ENCODE measurements at places on chromosomes 5 and 9.

GRCh38 chr5:75200776-75201175 lies 35.9 kb downstream of the ANKRD31 start:
- DNase-seq: no peak

DNA sequence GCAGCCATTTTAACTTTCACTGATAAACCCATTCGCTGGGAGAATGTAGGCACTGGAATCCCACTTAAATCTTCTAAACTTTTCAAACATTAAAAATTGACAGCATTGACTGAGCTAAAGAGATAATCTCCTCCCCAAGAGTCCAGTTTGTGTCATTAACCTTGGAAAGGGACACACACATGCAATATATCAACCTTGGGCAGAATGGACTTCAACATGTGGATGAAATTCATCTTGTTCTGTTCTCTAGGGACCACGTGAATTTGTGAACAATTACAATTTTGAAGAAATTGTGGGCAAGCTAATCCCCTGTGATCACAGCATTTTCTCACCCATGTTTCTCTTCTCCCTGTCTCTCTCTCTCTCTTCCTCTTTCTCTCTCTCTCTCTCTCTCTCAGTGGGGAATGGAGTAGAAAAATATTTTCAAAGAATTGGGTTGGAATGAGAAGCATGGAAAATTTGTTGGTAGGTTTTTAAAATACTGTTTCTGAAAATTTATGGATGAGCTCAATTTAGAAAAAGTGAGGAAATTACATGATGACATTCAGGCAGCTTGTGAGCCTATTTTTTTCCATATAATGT lies 553.7 kb downstream of the EBF1 start:
- DNase-seq: no peak

- peak; percentile 87 for DNase-seq
These were observed 94.3 kb downstream of the MVB12B start for GRCh38 chr9:126420643-126421564.

DNA sequence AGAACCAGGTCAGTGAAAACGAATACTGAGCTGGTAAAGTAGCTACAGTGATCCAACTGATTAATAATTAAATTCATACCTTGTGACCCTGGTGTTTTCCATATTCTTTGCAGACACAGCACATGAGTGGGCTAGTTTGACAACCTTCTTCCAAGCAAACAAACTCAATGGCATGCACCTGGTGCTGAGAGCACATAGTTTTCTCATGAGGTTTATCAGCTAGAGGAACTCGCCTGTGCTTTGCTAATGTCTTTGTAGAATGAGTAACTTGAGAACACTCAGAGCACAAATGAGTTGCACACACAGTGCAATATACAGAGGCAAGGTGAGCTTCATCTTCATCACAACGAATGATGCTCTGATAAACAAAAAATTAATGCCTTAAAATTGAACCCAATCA lies 12.6 kb downstream of the TRIM23 start:
- no peak for DNase-seq

DNA sequence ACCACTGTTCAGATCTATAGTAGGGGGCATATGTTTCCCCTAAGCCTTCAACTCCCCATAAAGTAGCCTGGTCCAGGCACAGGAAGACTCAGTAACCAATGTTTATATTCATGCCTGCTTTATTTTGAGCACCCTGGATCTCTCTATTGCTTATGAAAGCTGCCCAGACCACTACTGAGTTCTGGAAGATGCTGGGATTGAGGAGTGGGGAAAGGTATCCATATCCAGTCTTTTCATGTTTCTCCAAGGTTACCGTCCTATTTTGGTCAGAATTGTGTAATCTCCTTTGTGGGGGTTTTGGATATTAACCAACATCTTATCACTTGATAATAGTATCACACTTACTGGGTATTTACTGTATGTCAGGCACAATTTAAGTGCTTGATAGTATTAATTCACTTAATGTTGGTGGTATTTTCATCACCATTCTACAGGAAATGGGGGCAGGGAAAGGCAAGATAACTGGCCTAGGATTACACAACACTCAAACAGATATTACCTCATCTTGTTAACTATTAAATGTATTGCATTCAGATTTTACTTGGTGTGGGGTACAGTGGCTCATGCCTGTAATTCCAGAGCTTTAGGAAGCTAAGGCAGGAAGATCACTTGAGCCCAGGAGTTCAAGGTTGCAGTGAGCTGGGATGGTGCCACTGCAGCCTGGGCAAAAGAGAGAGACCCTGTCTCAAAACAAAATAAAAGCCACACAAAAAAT lies 36.3 kb downstream of the RUSC2 start:
- no peak for DNase-seq

DNA sequence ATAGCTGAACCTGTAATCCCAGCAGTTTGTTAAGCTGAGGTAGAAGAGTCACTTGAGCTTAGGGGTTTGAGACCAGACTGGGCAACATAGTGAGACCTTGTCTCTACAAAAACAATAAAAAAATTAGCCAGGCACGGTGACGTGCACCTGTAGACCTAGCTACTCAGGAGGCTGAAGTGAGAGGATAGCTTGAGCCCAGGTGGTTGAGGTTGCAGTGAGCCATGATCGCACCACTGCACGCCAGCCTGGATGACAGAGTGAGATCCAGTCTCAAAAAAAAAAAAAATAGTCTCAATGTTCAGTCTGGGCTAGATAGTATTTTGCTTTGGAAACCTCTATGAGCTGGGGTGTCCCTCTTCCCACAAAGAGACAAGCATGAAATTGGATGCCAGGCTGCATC lies 51.9 kb upstream of the IQGAP2 start:
- DNase-seq: no peak

DNA sequence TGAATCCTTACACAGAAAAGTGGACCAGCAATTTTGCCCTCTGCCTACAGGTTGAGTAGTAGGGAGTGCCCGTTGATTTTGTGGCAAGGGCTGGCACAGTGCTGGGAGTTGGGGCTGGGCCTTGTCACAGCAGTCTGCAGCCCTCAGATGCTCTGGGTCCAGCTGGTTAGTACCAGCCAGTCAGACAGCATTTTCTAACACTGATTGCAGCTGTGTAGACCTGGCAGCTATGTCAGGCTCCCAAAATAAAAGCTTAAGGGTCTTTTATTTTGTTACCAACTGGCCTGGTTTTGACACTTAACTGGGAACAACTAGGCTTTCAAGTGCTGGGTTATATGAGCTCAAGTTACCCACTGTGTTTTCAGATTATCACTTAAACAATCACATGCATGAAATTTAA lies 57.7 kb downstream of the MAT2B start:
- DNase-seq: no peak

GRCh38 chr5:113092683-113093082 lies 116.1 kb downstream of the DCP2 start:
- no peak for DNase-seq

DNA sequence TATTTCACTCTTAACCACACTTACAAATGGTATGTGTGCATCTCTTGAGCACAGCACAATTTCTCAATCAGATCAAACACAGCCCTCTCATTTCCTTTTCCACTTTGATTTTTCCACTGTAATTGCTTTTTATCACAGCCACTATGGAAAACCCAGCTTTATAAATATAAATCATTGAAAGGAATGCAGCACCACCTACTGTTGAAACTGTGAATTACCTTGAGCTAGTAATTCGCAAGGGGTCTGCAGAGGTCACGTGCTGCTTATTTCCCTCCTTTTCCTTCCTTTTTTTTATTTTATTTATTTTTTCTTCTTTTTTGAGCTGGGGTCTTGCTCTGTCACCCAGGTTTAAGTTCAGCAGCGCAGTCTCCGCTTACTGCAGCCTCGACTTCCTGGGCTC lies 76.9 kb downstream of the CDH6 start:
- DNase-seq: peak; percentile 57

DNA sequence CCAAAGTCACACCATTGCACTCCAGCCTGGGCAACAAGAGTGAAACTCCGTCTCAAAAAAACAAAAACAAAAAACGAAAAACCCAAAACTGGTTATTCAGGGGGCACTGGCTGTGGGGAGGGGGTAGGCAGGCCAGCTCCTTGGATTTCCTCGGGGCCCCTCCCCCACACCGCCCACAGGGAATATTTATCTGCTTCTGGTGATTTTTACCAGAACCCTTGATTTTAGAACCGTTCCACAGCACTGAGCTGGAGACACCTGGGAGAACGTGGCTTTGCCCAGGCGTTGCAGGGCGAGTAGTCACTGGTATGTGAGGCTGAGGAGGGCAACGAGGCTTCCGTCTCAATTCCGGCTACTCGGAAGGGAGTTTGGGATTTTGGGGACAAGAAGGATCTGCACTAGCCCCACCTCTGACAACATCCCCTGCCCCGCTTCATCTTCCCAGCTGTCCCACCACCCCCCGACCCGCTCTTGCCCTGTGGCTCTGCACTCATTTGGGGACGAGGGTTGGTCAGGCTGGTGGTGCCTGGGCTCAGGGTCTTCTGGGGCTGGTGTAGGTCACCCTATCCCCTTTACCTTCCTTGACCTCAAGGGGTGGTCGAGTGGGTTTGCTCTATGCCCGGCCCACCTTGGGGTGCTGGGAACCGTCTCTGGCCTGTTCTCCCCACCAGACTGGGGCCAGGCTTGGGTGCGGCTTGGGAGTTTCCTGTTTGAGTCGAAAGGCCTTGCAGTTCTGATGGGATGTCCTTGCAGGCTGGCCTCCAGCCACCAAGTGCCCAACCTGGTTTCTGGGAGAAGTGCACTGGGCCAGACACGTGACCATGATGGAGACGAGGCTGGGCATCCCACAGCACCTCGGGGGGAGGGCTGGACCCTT lies 3.5 kb downstream of the AHRR start:
- DNase-seq: no peak

GRCh38 chr5:9861666-9862256 lies 231.6 kb upstream of the TAS2R1 start:
- DNase-seq: no peak

DNA sequence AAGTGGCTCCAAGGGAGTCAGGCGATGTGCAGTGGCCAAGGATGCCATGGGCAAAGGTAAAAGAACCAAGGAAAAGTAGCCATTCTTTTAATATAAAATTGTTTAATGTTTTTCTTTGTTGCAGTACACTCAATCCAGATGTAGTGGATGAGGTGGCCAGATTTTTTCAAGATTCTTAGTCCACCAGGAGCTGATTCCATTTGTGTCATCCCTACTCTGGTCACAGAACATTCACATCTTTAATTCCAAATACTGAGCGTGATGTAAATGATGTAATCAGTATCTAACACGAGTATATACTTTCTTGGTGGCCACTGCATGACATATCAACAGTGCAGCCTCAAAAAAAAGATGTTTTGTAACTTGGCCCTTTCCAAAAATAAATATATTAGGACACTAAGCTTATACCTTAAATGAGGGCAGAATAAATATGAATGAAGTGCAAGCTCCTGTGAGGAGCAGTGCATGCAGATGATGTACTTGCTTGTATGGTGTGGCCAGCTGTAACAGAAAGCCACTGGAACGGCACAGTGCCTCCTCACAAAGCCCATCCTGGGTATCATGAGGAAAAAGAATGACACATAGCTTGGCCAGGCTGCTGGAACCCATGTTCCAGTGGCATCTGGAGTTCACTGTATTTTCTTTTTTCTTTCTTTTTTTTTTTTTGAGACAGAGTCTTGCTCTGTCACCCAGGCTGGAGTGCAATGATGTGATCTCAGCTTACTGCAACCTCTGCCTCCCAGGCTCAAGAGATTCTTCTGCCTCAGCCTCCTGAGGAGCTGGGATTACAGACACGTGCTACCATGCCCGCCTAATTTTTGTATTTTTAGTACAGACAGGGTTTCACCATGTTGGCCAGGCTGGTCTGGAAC lies 6.5 kb upstream of the SPATA24 start:
- no peak for DNase-seq

DNA sequence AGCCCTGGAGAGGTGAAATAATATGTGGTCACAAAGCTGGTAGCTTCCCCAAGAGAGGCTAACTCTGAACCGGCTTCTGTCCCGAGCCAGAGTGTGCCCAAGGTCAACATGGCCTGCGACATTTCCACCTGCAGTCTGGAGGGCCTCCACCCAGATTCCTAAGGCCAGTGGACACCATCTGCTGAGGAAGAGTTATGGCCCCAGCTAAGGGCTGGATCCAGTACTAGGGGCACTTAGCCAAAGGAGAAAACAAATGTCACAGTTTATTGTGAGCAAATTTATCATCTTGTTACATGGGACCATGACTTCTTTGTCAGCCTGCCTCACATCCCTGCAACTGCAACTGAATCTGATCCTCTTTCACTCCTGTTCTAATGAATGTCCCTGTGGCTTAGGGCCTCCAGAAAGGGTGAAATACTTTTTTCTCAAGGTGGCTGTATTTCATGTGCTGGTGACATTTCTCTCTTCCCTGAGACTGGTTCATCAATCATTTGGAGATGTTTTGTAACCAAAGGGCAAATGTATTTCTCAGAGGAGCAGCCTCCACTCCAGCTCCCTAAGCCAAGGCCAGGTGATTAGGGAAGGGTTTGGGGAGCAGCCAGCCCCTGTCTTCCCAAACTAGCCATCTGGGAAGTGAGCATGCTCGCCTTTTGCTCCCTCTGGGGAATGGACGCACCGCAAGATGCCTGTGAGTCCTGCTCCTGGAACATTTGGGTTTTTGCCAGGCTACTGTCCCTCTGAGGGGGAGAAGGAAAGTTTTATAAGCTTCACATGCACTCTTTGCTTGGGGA lies 148.3 kb downstream of the CMYA5 start:
- DNase-seq: no peak

DNA sequence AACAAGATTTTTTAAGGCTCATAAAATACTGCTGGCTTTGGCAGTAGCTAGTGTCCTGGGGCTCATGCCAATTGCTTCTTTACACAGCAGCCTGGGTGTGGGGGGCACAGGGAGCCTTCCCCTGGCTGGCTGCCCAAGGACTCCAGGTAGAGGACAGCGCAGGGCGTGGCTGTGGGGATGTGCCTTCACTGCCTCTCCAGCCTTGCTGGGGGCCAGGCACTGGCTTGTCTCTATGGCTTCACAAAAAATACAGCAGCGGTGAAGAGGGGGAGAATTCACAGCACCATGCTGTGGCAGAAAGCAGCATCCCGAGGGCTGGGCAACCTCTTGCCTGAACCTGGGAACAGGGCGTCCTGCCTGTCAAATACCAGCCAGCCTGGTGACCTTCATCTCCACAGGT lies 57.4 kb downstream of the DAP start:
- peak; percentile 39 for DNase-seq

GRCh38 chr5:65913519-65913918 lies 12.9 kb upstream of the ERBIN start:
- DNase-seq: no peak

DNA sequence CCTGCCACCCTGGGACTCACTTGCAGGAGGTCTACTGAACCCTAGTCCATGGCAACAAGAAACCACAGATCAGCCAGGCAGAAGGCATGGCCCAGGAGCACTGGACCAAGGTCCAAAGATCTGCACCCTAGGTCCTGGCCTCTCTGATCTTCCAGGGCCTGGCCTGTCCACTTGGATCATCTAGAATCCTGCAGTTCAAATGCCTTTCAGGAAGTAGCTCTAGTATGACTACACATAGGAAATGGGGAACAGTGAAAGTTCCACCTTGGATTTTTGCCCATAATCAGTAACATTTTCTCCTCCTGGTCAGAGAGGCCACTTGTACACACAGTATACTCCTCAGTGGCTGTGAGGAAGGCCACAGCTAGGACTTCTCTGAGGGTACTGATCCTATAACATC lies 11.5 kb downstream of the ANXA6 start:
- no peak for DNase-seq
